Heart left ventricle (tissue), 16 donors: ENCODE measurements at places on chromosomes 11 and 22. TPM values are rescaled to one million over a fixed set of nuclear protein-coding genes. Genes with fewer than 3 reads are reported as not detected.

Gene LRRC74B
- total RNA-seq = not detected

Gene ANO1
- 4.2 TPM for total RNA-seq

Gene RIN1
- 0.99 TPM for total RNA-seq

- H3K4me3 ChIP-seq = no peak overlapping the region
- no peak overlapping the region for H3K27ac ChIP-seq
- no peaks in the 10 kb centered on the region for H3K27me3 ChIP-seq
- peaks cover 16% of the 10 kb centered on the region for H3K36me3 ChIP-seq
Observed at GRCh38 chr22:31561238-31561887, 65.0 kb downstream of the SFI1 start.

DNA sequence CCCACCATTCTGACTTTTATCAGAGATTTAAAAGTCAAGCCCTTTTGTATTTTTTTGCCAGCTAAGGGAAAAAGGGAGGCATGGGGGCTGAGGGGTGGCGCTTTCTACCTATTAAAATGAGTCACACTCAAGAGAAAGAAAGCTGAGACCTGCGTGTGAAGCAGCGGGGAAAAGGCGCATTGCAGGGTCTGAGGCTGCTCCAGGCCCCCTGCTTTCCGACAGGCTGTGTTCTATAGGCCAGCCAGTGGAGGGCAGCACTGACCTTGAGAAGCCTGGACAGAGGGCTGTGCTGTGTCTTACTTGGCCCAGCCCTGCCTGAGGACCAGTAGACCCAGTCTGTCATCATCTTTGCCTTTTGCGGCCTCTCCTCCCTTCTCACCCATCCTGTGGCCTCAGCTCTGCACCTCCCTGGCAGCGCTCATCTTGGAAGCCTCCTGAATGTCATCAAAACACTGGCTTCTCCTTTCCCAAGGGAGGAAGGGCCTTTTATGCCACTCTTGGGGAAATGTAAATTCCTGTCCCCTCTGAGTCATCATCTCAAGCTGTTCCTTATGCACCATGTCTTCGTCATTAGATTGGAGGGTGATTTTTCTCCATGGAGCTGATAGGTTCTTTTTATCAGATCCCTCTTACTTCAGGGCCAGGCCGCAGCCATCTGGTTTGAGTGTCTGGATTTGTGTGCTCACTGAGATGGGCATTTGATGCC is 12.6 kb upstream of the MAPK8IP1 start:
- H3K27me3 ChIP-seq = no peaks in the 10 kb centered on the region
- peaks cover 100% of the 10 kb centered on the region for H3K36me3 ChIP-seq
- DNase-seq = peak; percentile 57
- no peak overlapping the region for H3K27ac ChIP-seq

- no peak overlapping the region for H3K27ac ChIP-seq
- H3K27me3 ChIP-seq = no peaks in the 10 kb centered on the region
- DNase-seq = peak; percentile 35
- peak overlapping the region; percentile 47 for H3K4me3 ChIP-seq
- H3K4me1 ChIP-seq = peaks cover 47% of the 10 kb centered on the region
Observed at GRCh38 chr22:50184902-50185374, 775 bp upstream of the TRABD start.

DNA sequence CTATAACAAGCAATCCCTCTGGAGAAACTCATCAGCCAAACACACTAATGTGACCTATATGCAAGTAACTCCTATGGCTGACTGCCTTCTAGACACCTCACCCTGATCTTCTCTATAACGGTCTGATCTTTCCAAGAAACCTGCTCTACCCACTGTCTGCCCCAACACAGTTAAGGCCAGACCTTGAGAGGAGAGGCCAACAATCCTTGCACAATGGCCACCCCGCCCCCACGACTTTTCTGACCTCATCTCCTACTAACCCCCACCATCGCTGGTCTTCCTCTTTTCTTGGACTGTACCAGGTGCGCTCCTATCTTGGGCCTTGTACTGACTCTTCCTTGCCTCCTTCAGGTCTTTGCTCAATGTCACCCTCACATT is 12.5 kb downstream of the HIRA start:
- H3K27ac ChIP-seq = no peak overlapping the region
- H3K36me3 ChIP-seq = no peaks in the 10 kb centered on the region
- no peak for DNase-seq
- H3K27me3 ChIP-seq = no peaks in the 10 kb centered on the region
- H3K4me3 ChIP-seq = no peak overlapping the region

GRCh38 chr11:2837096-2837601 is 48.4 kb downstream of the CDKN1C start:
- H3K4me3 ChIP-seq = no peak overlapping the region
- DNase-seq = peak; percentile 82
- H3K4me1 ChIP-seq = peaks cover 17% of the 10 kb centered on the region
- no peaks in the 10 kb centered on the region for H3K36me3 ChIP-seq

DNA sequence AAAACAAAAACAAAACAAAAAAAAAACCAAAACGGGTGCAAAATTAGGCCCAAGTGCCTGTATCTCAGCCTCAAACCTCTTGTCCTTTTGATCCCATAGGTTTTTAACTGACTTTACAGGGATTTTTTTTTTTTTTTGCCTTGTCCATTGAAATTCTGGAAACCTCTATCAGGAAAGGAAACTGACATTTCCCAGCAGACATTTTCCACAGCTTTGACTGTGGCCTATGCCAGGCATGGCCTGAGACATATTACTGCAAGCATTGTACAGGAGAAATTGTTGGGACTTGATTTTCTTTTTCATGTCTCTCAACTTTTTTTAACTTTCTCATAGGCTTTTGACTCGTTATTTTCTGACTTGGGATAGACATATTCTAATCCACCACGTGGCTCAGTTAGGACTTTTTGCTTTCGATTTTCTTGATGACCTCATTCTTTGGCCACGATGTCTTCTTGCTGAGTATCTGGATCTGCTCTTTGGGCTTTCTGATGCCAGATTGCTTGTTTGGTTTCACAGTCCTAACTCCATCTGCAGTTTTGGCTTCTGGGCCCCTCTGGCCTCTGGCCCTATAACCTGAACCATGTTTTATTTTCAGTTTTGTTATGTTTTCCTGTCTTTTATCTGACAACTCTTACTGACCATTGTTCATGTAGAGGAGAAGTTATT is 336.1 kb upstream of the C11orf87 start:
- H3K4me1 ChIP-seq = no peaks in the 10 kb centered on the region
- peak overlapping the region; percentile 21 for H3K27ac ChIP-seq
- no peak for DNase-seq
- H3K4me3 ChIP-seq = no peak overlapping the region
- H3K36me3 ChIP-seq = no peaks in the 10 kb centered on the region
